ENCODE measurements at places on chromosomes 16 and 17.

DNA sequence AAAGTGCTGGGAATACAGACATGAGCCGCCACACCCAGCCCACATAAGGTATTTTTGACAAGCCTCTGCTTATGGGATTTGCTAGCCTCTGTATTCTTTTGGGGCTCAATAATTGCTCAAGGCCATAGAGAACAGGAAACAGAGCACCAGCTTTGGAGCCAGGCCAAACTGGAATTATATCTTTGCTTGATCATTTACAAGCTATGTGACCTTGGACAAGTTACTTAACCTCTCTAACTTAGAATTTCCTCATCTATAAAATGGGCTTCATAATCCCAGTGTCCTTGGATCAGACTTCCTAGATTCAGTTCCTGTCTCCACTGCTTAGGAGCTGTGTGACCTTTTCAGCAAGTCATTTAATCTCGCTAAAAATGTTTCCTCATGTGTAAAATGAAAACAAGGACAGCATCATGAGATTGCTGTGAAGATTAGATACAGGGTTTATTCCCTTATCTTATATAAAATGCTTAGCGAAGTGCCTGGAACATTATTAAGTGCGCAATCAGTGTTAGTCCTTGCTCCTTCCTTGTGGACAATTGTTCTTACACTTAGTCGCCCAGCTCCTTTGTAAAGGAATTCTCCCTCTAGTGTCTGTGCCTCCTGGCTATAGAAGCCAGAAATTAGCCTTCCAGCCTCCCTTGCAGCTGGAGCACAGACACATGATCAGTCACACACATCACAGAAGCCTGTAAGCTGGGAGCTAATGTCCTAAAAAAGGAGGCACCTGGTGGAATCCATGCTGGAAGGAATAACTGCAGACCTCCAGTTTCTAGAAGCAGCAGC lies 16.6 kb downstream of the KRT9 start:
- DNase-seq, result no peak

- DNase-seq, result no peak
These were observed 1.9 kb upstream of the C16orf87 start for GRCh38 chr16:46832757-46833459.

GRCh38 chr16:2715519-2715918 lies 4.5 kb downstream of the PRSS27 start:
- DNase-seq, result peak; percentile 63

DNA sequence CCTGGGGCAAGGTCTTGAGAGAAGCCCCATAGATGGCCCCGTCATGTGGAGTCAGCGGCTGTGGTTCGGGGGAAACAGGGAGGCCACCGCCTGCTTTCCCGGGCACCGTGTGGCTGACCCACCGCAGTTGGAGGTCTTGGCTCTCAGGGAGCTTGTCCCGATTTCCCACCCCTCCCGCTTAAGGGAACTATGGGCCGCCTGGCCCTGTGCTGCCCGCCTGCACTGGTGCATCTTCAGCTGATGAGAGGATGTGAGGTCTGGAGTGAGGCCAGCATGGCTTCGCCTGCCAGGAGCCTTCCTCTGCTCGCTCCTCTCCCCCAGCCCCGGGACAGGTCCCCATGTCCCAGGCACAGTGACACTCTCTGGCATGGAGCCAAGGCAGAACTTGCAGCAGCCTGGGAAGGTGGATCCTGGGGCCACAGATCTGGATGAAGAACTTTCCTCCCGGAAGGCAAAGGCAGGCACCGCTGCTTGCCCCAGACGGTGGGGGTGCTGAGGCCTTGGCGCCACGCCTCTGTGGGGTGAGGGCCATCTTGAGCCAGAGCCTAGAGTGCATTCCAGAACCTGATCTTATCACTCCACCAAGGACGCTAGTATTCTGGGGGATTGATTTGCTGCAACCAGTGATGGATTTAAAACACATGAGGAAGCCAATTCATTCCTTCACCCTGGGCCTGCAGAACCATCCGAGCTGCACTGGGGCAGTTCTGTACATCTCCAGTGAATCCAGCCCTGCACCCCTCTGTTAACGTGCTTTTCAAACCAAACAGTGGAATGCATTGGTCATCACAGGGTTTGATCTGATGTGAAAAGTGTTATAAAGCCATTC lies 178.6 kb upstream of the TNRC6C start:
- DNase-seq, result no peak

DNA sequence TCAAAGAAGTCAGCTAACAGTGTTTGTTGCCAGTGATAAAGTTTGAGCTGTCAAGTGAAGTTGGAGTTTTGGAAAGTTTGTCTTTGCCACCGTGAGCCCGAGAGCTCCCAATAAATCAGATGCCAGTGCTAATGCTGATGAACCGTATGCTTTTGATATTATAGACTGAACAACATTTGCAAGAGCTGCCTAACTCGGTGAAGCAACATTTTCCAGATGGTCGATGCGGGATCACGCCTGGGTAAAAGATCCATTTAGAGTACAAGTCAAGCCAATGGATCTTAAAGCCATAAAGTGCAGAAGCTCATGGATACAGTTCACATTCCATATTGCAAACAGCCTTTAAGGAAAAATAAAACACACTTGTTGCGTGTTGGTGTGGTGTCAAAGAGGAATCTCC lies 9.6 kb downstream of the BANP start:
- no peak for DNase-seq

DNA sequence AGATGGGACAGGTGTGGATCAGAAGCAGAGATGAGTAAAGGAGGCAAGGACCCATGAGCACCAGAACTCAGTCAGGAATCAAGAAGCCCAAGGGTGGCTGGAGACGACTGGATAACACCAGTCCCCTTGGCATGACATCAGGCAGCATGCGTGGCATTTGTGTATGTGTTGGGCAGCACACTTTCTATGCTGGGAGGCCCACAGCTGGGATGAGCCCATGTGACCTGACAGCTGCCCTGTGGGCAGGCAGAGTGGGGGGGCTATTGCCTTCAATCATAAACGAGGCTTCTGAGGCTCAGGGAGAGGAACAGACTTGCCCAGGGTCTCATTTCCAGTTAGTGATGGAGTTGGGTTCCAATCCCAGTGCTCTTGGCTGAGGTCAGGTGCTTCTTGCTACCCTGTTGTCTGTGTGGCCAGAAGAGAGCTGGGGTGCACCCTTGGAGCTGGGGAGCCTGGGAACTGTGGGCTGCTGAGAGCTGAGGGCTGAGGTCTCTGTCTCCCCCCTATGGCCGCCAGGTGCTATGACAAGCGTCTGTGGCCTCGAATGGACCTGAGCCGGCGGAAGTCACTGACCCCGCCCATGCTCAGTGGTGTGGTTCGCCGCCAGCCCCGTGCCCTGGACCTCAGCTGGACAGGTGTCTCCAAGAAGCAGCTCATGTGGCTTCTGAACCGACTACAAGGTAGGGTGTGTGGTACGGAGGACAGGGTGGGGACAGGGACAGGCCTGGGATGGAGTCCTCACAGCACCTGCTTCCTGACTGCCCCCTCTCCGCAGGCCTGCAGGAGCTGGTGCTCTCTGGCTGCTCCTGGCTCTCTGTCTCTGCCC lies 7.1 kb upstream of the ORAI3 start:
- peak; percentile 89 for DNase-seq

- DNase-seq, result peak; percentile 52
These were observed 1.4 kb downstream of the YPEL2 start for GRCh38 chr17:59332749-59333377.

Measured in GM23338 (cell line).